ENCODE measurements at places on chromosomes 13 and 19. TPM values are rescaled to one million over a fixed set of nuclear protein-coding genes. Genes with fewer than 3 reads are reported as not detected.

GRCh38 chr13:40668335-40668734, 1.9 kb upstream of the FOXO1 start:
- peaks cover 3% of the 10 kb centered on the region for H3K4me1 ChIP-seq
- H3K4me3 ChIP-seq, result no peak overlapping the region
- peak; percentile 86 for DNase-seq
- no peak overlapping the region for H3K27ac ChIP-seq
- H3K27me3 ChIP-seq, result peaks cover 4% of the 10 kb centered on the region
- H3K36me3 ChIP-seq, result no peaks in the 10 kb centered on the region

DNA sequence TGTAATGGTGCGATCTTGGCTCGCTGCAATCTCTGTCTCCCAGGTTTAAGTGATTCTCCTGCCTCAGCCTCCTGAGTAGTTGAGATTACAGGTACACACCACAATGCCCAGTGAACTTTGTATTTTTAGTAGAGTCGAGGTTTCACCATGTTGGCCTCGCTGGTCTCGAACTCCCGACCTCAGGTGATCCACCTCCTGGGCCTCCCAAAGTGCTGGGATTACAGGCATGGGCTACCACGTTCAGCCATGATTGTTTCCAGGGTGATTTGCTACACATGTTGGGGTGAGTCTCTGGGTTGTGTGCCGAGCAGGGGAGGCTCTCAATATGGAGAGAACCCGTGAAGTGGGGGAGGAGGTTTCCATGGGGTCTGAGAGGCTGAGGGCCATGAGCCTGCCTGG, 24.8 kb upstream of the CEACAM21 start:
- H3K4me1 ChIP-seq, result no peaks in the 10 kb centered on the region
- DNase-seq, result no peak
- no peaks in the 10 kb centered on the region for H3K36me3 ChIP-seq
- H3K4me3 ChIP-seq, result no peak overlapping the region

DNA sequence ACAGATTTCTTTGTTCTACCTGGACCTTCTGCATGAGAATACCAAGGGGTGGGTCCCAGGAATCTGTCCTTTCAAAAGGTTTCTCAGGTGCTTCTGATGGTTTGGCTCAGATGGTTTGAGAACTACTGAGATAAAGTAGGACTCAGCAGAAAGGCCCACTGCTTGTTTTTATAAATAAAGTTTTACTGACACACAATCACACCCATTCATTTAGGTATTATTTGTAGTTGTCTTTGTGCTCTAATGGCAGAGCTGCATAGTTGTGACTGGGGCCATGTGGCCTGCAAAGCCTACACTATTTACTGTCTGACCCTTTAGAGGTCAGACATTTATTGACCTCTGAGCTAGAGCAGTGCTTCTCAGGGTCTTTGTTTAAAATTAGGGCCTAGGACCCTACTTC, 17.6 kb downstream of the EDDM13 start:
- no peaks in the 10 kb centered on the region for H3K27me3 ChIP-seq
- H3K4me1 ChIP-seq, result no peaks in the 10 kb centered on the region
- no peak for DNase-seq
- H3K4me3 ChIP-seq, result no peak overlapping the region
- no peak overlapping the region for H3K27ac ChIP-seq
- no peaks in the 10 kb centered on the region for H3K36me3 ChIP-seq

GRCh38 chr13:28658539-28658795, 463 bp upstream of the POMP start:
- H3K27me3 ChIP-seq, result no peaks in the 10 kb centered on the region
- H3K27ac ChIP-seq, result peak overlapping the region; percentile 99
- H3K4me3 ChIP-seq, result peak overlapping the region; percentile 78
- H3K4me1 ChIP-seq, result peaks cover 21% of the 10 kb centered on the region

DNA sequence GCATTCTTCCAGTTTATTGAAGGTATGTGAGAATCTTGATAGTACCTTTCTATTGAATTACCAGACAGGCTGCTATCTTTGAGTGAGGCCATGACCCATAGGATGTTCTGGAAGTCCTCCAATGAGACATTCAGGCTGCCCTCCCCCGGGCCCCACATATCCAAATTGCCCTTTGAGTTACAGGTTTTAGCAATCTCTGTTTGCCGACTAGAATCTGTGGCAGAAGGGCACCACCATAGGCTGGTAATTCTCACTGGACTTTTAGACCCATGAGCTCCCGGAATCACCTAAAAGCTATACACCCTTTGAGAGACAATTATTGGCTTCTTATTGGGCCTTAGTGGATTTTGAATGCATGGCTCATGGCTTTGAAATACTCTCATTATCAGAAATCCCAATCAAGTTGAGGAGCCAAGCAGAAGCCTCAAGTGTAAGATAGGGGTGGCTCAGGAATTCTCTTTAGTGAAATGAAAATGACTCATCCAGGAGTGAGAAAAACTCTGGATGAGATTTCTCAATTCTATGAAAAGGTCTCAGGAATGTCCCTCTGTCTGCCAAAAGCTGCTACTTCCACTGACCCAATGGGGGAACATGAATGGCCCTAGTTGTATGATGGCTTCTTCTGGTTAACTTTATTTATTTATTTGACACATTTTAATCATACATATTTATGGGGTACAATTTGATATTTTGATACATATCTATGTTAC, 172.1 kb upstream of the CSNK1A1L start:
- peak; percentile 50 for DNase-seq
- no peaks in the 10 kb centered on the region for H3K27me3 ChIP-seq
- H3K27ac ChIP-seq, result no peak overlapping the region
- no peaks in the 10 kb centered on the region for H3K36me3 ChIP-seq
- no peak overlapping the region for H3K4me3 ChIP-seq

GRCh38 chr19:246551-246950, 44.7 kb downstream of the PLPP2 start:
- no peak overlapping the region for H3K4me3 ChIP-seq
- H3K27ac ChIP-seq, result no peak overlapping the region
- DNase-seq, result no peak
- H3K4me1 ChIP-seq, result no peaks in the 10 kb centered on the region
- H3K27me3 ChIP-seq, result no peaks in the 10 kb centered on the region

- peak overlapping the region; percentile 11 for H3K27ac ChIP-seq
- H3K36me3 ChIP-seq, result no peaks in the 10 kb centered on the region
- peaks cover 45% of the 10 kb centered on the region for H3K4me1 ChIP-seq
- DNase-seq, result peak; percentile 55
Observed at GRCh38 chr19:46478356-46478986, 7.1 kb upstream of the PNMA8A start.

GRCh38 chr19:53657778-53658177, 26.0 kb downstream of the DPRX start:
- no peak for DNase-seq
- H3K4me1 ChIP-seq, result no peaks in the 10 kb centered on the region
- H3K4me3 ChIP-seq, result no peak overlapping the region
- no peak overlapping the region for H3K27ac ChIP-seq

GRCh38 chr13:46682015-46682414, 114.9 kb downstream of the ESD start:
- H3K27me3 ChIP-seq, result no peaks in the 10 kb centered on the region
- peak; percentile 53 for DNase-seq
- peaks cover 29% of the 10 kb centered on the region for H3K4me1 ChIP-seq

DNA sequence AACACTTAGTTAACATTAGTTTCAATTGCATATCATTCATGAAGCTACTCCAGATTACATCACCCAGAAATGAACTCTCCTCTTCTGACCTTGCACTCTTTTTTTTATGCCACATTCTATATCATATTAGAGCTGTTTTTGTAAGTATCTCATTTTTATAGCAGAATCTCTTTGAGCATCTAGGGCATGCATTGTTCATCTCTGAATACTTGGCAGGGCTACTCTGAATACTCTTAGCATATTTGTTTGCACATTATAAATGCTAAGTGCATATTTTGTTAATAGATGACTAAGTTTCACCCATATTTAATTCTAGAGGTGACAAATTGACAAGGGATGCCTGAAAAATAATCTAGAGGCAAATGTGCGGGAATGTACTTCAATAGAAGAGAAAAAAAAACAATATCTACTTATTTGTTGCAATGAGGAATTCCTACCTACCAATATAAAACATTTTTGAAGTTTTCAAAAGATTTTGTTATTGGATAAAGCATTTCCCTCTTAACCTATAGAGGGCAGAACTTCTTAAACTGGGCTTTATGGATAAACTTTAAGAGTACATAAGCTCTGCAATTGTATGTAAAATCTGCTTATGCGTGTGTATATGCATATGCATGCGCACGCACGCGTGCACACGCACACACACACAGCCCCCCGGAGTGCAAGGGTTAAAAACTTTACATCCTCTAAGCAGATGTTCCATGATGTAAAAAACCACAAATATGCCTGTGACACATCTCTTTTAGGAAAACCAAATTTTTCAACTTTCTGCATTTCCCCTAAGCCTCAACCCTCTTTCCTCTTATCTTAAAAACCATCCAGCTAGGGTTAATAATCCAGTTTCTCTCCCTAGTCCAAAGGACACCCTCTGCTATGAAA, 73.0 kb upstream of the OXGR1 start:
- no peaks in the 10 kb centered on the region for H3K36me3 ChIP-seq
- peak; percentile 26 for DNase-seq
- no peaks in the 10 kb centered on the region for H3K27me3 ChIP-seq
- H3K4me3 ChIP-seq, result no peak overlapping the region
- no peak overlapping the region for H3K27ac ChIP-seq

GRCh38 chr13:45786293-45786920, 65.1 kb downstream of the SIAH3 start:
- H3K4me1 ChIP-seq, result no peaks in the 10 kb centered on the region
- no peak overlapping the region for H3K27ac ChIP-seq
- H3K36me3 ChIP-seq, result no peaks in the 10 kb centered on the region
- DNase-seq, result no peak
- H3K4me3 ChIP-seq, result no peak overlapping the region

DNA sequence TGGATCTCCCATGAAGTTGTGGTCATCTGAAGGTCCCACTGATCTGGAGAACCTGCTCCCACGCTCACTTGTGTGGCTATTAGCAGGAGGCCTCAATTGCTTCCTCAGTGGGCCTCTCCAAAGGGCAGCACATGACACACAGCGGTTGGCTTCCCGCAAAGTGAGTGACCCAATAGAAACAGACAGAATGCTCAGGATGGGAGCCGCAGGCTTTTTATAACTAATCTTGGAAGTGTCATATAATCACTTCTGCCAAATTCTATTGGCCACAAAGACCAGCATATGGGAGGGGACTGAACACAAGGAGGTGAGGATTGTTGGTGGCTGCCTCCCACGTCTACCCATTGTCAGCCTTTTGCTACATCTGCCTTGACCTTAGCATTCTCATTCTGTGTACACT, 22.1 kb upstream of the EHD2 start:
- no peak overlapping the region for H3K27ac ChIP-seq
- peak; percentile 50 for DNase-seq
- H3K27me3 ChIP-seq, result no peaks in the 10 kb centered on the region
- H3K4me1 ChIP-seq, result no peaks in the 10 kb centered on the region
- no peak overlapping the region for H3K4me3 ChIP-seq
- H3K36me3 ChIP-seq, result peaks cover 18% of the 10 kb centered on the region

DNA sequence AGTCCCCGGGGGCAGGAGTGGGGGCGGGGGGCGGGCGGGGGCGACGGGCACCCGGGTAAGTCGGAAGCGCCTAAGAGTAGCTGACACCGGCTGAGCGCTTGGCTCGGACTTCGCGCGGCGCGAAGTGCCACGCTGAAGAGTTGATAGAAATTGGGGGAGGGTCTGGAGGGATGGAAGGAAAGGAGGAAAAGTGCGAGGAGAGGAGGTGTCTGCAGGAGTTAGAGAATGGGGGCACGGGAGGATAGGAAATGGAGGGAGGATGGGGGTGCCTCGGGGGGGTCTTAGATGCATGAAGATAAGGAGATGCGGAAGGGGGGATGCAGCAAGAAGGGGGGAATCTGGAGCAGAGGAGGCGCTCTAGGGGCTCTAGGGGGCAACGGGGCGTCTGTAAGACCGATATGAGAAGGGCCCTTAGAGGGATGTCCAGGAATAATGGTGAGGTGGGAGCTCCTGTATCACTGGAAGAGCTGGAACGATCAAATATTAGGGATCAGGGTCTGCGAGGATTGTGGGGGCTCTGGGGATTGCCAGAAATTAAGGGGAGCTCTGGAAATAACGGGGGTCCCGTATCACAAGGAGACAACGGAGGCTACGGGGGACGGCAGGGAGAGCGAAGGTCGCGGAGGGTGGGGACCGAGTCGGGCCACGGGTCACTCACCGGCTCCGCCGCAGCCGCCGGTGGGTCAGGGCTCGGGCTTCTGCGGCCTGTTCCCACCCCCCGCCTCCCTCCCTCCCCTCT, at the start of gene MYPOP:
TSS of gene MYPOP (minus strand) at position 702 of the 739 bp plus-strand sequence. CDS start 840 bp downstream, outside the sequence.
- peak within 1 kb of the TSS; percentile 82 for H3K4me3 ChIP-seq
- peak within 1 kb of the TSS; percentile 66 for H3K27ac ChIP-seq
- H3K4me1 ChIP-seq, result peaks cover 5% of the 10 kb centered on the region

GRCh38 chr19:7907122-7907521, 3.4 kb downstream of the MAP2K7 start:
- H3K27me3 ChIP-seq, result no peaks in the 10 kb centered on the region
- DNase-seq, result peak; percentile 64
- H3K4me1 ChIP-seq, result peaks cover 16% of the 10 kb centered on the region
- H3K36me3 ChIP-seq, result peaks cover 11% of the 10 kb centered on the region

DNA sequence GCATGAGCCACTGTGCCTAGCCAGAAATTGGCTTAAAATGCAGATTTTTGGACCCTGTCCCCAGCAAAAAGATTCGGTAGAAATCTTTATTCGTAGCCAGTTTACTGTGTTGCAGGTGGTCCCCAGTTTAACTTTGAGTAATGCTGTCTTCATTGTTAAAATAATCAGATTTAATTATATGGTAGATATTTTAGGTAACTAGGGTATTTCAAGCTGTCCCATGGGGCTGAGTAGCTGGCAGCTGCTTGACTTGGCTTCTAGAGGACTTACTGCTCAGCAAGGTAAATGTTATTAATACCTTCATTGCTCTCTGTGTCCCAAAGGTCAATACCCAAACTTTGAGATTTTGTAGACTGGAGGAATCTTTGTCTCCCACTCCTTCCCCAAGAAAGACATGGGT, 21.1 kb downstream of the LSM14A start:
- peaks cover 19% of the 10 kb centered on the region for H3K4me1 ChIP-seq
- no peak for DNase-seq
- peaks cover 37% of the 10 kb centered on the region for H3K36me3 ChIP-seq
- no peak overlapping the region for H3K27ac ChIP-seq

- H3K36me3 ChIP-seq, result peaks cover 63% of the 10 kb centered on the region
- no peaks in the 10 kb centered on the region for H3K27me3 ChIP-seq
- H3K4me3 ChIP-seq, result no peak overlapping the region
- H3K4me1 ChIP-seq, result peaks cover 44% of the 10 kb centered on the region
- H3K27ac ChIP-seq, result peak overlapping the region; percentile 69
Observed at GRCh38 chr19:40805258-40805868, 6.4 kb downstream of the EGLN2 start.

DNA sequence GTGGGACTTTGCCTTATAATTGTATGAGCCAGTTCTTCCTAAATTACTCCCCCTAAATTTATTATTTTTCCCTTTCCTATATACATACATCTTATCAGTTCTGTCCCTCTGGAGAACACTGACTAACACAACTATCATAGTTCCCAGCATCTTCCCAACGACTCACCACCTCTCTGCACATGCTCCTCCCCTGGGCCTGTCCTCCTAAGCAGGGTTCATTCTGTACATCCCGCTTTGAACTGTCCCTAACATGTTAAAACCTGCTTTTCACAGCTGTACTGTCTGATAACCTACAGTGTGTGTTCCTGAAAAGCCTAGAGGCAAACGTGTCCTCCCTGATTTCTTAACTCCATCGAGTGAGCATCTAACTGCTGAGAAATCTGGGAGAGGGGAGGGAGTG, 141.7 kb downstream of the EFNB2 start:
- no peaks in the 10 kb centered on the region for H3K27me3 ChIP-seq
- no peaks in the 10 kb centered on the region for H3K36me3 ChIP-seq
- no peak overlapping the region for H3K4me3 ChIP-seq
- DNase-seq, result no peak

DYRK1B gene
- 19.5 TPM for total RNA-seq

KCNC3 gene
- total RNA-seq, result not detected

INSL3 gene
- total RNA-seq, result not detected

ZNF829 gene
- 4.0 TPM for total RNA-seq

LACC1 gene
- total RNA-seq, result 21.5 TPM

FUT2 gene
- not detected for total RNA-seq

CERS1 gene
- 0.36 TPM for total RNA-seq

ZNF567 gene
- 8.0 TPM for total RNA-seq

SIGLEC10 gene
- not detected for total RNA-seq
